ENCODE measurements at places on chromosomes 13 and 19. TPM values are rescaled to one million over a fixed set of nuclear protein-coding genes. Genes with fewer than 3 reads are reported as not detected.

The CEBPA gene
- 1.7 TPM for total RNA-seq

The CTU1 gene
- 26.5 TPM for total RNA-seq

The DZIP1 gene
- 19.0 TPM for total RNA-seq

The S1PR5 gene
- total RNA-seq = 1.8 TPM

The ZNF787 gene
- total RNA-seq = 75.1 TPM

- no peak for DNase-seq
These were observed 302.7 kb downstream of the DNAJC15 start for GRCh38 chr13:43326100-43326499.

DNA sequence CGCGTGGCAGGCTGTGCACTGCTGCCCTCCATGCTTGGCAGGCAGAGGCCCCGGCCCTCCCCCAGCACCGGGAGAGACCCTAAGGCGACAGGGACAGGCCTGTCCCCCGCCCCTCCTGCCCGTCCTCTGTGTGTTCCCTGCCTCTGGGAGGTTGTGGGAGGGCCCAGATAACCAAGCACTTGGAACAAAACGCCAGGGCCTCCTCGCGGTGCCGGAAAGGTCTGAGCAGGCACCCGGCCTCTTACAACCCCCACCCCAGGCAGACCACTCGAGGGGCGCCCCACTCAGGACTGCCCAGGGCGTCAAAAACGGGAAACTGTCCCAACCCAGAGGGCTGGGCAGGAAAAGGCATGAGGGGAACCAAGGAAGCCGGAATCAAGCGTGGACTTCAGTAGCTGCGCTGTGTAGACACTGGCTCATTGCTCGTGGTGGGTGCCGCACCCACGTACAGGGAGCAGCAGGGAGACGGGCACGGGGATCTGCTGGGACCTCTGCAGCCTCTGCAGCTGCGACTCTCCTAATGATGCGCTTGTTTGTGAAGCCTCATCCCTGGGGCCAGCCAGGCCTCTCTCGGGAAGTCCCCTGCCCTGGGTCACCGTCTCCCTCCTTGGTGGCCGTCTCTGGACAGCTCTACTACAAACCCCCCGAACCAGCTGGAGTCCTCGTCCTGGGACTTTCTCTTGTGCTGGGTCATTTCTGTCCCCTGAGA lies 20.0 kb downstream of the GNA11 start:
- no peak for DNase-seq

DNA sequence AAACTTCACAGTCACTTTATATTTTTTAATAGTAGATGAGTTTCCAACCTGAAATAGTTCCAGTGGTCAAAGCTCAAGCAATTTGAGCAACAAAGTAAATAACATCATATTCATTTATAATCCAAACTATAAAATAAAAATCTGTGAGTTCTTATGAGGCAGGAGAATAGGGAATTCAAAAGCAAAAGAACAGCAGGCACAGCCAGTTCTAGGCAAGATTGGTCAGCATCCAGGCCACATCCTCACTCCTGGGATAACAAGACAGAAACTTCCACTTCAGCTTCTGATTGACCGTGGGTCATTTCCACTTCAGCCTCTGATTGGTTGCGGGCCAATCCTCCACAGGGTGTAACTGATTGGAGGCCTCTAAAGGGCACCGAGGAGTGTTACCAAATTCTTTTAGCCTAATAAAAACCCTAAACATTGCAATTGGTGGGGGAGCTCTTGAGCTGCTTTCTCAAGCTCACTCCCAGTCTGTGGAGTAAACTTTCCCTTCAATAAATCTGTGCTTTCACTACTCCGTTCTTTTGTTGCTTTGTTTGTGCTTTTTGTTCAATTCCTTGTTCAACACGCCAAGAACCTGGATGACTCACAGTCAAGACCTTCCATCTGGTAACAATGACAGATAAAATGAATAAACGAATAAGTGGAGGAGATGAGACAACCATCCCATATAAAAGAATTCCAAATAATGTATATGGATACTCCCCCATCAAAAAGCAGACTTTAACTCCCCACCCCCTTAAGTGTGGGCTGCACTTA lies 42.6 kb upstream of the AMER2 start:
- DNase-seq = peak; percentile 20

DNA sequence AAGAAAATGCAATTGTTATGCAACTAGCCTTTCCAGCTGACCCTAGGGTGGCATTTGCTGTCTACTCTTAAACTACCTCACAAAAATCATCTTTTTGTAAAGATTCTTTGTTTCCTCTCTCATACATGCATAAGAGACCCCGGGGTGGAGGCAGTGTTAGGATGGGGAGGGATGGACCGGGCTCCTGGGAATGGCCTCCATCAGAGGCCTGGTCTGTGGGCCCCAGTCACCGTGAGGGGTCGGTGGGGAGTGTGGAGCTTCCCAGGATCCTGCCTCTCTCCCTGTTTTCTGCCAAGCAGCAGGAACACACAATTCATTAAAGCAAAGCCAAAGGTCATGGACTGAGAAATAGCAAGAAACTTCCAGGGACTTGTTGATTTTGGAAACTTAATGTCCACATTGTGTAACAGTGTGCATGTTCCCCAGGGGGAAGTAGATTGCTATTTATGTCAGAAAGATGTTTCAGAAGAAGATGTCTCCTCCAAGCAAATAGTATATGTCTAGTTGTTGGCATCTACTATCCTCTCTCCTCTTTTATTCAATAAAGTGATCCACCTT lies 241.4 kb downstream of the ENOX1 start:
- no peak for DNase-seq

DNA sequence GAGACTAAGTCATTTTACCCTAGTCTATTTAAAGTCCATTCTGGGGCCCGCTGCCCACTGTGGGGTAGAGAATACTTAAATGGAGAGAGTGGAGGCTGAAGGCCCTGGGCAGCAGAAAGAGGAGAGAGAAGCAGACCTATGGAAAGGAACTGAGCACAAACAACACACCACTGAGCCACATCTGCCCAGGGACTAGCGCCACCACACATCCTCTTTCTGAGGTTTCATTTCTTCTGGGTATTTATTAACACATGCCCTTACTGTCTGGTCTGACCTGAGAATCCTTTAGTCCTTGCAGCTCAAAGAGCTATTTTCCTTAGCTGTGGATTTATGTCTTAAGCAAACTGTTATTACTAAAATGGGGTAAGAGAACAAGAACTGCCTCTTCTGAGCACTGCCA lies 154.0 kb downstream of the NALCN start:
- DNase-seq = no peak

GRCh38 chr19:32416749-32417456 lies 11.3 kb downstream of the DPY19L3 start:
- DNase-seq = no peak

DNA sequence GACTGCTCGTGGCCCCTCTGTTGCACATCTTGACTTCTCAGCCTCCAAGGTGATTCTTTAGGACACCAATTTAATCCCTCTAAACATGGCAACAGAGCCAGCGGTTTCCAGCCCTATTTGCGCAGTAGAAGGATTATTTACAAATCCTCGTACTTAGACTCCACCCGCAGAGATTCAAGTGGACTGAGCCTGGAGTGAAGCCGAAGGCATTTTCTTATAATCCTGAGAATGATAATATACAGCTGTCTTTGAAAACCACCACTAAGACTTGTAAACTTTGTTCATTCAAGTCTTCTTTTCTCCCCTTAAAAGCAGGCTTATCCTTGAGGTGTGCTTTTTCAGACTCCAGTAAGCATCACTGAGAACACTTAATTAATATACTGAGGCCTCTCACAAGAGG lies 4.8 kb upstream of the DPRX start:
- no peak for DNase-seq

DNA sequence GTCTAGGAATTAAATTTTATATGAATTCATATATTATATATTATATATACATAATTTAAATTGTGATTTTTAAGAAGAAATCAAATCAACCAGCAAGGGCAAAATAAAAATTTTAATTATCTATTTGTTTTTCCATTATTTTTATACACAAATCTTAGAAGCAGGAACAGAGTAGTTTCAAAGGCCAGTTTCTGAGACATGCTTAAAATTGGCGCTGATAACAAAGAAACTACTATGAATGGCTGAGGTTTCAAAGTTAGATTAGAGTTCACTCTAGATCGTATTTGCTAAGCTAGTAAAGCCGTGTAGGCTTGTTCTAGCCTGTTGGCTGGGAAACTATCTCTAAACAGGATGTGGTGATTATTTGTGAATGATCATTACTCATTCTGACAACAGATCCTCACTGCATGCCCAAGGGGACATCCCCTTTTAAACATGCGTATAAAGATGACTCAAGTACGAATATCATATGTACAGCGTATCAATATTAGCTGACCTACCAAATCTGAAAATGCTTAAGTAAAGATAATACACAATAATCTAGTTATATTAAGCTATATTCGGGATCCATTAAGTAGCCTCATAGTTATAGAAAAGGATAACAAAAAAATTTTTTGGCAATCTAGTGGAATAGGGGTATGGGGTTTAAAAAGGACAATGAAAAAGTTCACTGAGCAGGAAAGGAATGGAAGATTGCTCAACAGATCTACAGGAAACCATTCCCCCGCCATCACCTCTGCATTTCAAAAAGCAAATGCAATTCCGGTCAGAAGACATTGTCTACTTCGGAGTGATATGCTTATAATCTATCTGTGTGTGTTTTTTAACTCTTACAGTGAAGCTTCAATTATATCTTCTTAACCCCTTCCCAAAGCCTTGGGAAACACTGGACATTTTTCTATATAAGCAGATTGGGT lies 150.1 kb downstream of the SHISA2 start:
- peak; percentile 92 for DNase-seq

- DNase-seq = peak; percentile 93
These were observed 76.6 kb upstream of the KLF12 start for GRCh38 chr13:74210693-74211393.

DNA sequence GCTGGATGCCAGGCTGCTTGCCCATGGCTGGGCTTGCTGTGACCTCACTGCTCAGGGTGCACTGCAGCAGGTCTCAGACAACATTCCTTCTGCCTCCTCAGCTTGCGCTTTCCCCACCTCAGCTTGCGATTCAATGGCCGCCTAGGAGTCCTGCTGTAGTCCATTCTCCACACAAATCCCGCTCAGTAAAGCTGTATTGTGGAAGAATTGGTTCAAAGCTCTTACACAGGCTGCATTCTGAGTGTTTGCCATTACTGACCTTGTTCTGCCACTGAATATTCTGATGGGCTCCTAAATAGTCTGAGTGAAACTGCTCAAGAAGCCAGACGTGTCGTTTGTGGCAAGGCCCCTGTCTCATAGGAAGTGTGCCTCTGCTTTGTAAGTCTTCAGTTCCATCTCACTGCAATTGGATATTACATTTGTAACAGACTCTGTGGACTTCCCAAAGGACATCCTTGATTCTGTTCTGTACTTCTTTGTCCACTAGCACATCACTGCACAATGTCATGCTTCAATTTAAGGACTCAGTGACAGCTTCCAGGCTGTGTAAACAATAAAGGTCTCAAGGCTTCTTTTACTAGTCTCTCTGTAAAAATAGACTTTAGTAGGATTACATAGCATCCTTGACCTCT lies 49.8 kb downstream of the KATNAL1 start:
- no peak for DNase-seq

DNA sequence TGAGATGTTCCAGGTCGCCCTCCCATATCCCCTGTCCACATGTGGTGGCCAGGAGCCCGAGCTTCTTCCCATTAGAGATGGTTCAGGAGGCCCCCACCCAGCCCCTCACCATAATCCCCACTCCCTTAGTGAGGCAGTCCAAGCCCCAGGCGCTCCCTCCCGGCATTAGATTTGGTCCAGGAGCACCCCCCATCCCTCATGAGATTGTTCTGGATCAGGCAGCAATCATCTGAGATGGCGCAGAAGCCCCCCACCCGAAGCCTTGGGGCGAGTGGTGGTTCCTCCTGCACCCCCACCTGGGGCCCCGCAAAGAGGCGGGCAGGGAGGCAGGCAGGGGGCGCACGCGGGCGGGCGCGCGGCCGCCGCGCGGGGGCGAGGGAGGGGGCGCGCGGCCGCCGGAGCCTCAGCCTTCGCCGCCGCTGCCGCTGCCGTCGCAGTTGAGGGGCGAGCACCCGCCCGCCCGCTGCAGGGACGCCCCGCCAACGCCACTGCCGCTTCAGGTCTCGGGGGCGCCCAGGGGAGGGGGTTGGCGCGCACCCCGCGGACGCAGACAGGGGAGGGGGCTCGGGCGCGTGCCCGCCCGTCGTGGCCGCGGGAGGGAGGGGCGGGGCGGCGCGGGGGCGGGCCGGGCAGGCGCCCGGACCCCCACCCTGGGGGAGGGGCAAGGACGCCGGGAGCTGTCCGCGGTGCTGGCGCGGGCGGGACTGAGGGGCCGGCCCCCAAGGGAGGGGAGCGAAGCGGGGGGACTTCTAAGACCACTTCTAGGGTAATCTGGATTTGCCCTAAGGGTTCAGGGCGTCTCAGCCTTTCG lies 46.4 kb upstream of the SHKBP1 start:
- no peak for DNase-seq

DNA sequence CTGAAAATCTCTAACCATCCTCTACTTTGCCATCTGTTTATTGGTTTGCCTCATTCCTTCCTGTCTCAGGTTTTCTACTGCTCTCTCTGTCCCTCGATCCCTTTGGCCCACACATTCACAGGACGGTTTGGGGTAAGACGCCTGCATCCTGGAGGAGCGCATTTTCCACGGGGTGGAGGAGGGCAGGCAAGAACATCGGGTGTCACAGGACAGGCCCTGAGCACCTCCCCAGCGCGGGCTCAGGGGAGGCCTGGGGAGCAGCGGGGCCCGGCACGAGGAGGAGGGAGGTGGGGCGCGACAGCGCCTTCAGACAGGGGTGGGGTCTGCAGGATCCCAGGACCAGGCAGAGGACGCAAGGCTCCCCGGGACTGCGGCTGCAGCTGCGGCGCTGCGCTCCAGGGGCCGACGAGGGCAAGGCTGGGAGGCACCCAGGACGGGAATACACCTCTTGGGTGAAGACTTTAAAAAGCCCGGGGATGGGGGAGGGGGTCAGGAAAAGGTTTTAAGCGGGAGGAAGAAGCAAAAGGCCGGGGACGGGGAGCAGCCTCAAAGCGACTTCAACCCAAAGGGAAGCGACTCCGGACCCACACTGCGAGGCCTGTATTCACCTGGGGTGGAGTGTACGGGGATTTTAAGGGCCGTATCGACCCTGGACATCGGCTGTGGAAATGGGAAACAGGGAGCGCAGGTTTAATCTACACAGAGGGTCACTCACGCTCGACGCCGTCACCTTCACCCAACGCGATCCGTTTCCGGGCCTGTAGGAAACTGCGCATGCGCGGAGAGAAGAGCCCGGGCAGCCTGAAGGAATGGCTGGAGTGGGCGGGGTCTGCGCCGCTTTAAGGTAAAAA lies at the start of gene ZNF415:
TSS of gene ZNF415 (minus strand) at position 770 of the 851 bp plus-strand sequence. CDS start 10,234 bp downstream, outside the sequence.
- no peak for DNase-seq

GRCh38 chr19:40165362-40165937 lies 25.8 kb upstream of the MAP3K10 start:
- peak; percentile 30 for DNase-seq

Data from HT1080 (cell line).